ENCODE measurements at places on chromosomes 12 and 14.

- DNase-seq: no peak
Measured at GRCh38 chr14:101843665-101844064, 82.2 kb downstream of the PPP2R5C start.

- no peak for DNase-seq
Measured at GRCh38 chr12:3775385-3776035, 22.6 kb upstream of the CRACR2A start.

GRCh38 chr12:60168441-60168840, 572.6 kb downstream of the SLC16A7 start:
- no peak for DNase-seq

- DNase-seq: no peak
Measured at GRCh38 chr14:42556551-42556950, 949.9 kb downstream of the LRFN5 start.

DNA sequence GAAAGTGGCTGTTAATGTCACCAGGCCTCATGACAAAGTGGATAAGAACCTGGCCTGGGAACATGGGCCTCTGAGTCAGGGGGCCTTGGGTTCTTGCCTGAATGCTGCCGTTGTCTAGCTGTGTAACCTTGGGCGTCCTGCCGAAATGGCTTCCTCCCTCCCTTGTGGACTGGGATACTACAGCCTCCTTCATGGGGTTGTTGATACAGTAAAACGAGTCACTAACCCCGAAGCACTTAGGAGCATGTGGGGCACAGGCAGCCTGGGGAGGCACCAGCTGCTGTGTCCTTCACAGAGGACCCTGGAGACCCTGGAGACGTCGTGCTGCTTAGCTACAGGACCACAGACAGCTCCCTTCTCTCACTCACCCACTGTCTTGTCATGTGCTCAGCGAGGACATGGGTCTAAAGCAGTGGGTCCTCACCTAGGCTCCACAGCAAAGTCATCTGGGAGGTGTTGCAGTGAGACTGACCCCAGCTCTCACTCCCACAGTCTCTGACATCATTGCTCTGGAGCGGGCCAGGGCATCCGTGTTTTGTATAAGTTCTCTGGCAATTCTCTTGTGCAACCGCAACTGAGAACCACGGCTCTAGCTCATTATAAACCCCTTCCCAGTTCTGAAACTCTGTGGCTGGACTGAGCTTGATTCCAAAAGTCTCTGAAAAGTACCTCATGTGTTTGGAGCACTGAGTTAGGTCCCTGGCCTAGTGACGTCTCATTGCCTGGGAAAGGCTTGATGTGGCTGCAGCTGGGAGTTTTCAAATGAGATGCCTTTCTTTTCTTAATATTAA, 42.1 kb downstream of the SERPINA3 start:
- DNase-seq: no peak

- no peak for DNase-seq
Measured at GRCh38 chr12:56411781-56412639, 37.2 kb downstream of the TIMELESS start.

DNA sequence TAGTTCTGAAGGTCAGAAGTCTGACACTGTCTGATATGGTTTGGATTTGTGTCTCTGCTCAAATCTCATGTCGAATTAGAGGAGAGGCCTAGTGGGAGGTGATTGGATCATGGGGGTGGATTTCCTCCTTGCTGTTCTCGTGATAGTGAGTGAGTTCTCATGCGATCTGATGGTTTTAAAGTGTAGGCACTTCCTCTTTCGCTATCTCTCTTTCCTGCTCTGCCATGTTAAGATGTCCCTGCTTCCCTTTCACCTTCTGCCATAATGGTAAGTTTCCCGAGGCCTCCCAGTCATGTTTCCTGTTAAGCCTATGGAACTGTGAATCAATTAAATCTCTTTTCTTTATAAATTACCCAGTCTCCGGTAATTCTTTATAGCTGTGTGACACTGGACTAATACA, 84.1 kb upstream of the TMTC1 start:
- no peak for DNase-seq

DNA sequence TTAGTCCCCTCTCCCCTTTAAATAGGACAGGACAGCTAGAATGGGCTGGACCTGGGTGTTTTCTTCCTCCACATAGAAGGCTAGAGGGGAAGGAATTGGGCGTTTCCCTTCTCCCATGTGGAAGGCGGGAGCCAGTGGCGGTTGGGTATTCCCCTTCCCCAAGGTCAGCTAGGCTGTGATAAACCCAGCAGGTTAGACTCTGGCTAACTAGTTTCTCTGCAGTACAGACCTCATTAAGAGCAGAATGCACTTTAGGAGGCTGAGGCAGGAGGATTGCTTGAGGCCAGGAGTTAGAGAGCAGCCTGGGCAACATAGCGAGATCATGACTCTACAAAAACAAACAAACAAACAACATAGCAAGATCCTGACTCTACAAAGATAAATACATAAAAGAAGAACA, 92.6 kb downstream of the BEGAIN start:
- no peak for DNase-seq

- no peak for DNase-seq
Measured at GRCh38 chr14:68817506-68818212, 24.8 kb upstream of the ZFP36L1 start.

GRCh38 chr12:131900397-131900796, 6.0 kb downstream of the ULK1 start:
- DNase-seq: no peak

GRCh38 chr12:52949413-52950331, 754 bp downstream of the KRT18 start:
- no peak for DNase-seq

- DNase-seq: no peak
Measured at GRCh38 chr14:58701156-58701555, 63.4 kb downstream of the DACT1 start.

DNA sequence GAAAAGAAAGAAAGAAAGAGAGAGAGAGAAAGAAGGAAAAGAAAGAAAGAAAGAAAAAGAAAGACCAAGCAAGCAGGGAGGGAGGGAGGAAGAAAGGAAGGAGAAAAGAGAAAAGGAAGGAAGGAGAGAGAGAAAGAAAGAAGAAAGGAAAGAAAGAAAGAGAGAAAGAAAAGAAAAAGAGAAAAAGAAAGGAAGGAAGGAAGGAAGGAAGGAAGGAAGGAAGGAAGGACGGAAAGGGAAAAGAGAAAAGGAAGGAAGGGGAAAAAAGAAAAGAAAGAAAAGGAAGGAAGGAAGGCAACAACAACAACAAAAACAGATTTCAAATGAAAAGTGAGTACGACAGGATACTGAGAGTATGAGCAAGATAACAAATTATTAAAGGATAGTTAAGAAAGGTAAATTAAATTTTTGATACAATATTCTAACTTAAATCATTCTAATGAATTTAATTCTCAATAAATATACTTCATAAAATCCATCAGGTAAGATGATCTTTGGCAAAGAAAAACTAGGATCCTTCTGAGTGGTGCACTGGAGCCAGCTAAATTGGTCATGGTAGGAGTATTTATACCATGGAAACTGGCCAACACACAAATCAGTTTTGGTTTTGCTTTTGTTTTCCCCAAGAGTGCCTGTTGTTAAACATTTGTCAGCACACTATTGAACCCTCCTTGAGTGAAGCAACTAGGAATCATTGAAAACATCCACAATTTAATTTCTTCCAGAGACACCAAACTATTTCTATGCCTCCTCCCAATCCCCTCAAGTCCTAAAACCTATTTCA, 56.1 kb upstream of the DYRK2 start:
- DNase-seq: no peak

GRCh38 chr14:101717663-101718490, 43.6 kb upstream of the PPP2R5C start:
- DNase-seq: no peak

GRCh38 chr12:75959506-75959905, 72.1 kb downstream of the PHLDA1 start:
- no peak for DNase-seq

GRCh38 chr12:2457933-2458414, 336.8 kb upstream of the FKBP4 start:
- no peak for DNase-seq

DNA sequence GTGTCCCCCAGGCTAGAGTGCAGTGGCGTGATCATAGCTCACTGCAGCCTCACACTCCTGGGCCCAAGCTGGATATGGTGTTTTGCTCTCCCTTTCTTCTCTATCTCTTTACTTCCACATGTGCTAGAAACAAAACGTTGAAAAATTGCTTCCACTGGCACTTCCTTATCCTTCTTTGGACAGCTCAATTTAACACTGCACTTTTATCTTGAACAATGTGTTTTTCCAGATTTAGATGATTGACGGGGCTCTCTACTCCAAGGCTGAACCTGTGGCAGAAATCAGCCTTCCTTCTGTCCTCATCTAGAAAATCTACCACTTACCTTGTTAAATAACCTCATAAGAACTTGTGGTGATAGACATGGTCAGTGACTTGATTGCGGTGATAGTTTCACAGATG, 165.1 kb downstream of the DAD1 start:
- no peak for DNase-seq

- DNase-seq: no peak
Measured at GRCh38 chr14:75769047-75769685, 108.1 kb downstream of the TTLL5 start.

- no peak for DNase-seq
Measured at GRCh38 chr12:94689002-94689645, 38.8 kb upstream of the TMCC3 start.

DNA sequence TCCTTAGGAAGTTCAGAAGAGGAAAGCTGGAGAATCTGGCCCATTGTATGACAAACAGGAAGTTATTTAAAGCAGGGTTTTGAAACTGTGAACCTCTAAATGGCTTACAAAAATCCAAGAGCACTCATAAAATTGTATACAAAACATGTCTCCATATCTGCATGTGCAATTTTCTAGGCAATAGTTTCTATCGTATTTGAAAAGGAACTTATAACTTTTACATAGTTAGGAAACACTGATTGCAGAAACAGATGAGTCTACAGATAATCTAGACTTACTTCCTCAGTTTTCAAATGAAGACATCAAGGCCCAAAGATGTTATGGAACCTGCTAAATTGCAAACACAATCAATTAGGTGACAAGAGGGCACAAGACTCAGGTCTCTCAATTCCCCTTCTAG, 53.3 kb upstream of the ETV6 start:
- no peak for DNase-seq

DNA sequence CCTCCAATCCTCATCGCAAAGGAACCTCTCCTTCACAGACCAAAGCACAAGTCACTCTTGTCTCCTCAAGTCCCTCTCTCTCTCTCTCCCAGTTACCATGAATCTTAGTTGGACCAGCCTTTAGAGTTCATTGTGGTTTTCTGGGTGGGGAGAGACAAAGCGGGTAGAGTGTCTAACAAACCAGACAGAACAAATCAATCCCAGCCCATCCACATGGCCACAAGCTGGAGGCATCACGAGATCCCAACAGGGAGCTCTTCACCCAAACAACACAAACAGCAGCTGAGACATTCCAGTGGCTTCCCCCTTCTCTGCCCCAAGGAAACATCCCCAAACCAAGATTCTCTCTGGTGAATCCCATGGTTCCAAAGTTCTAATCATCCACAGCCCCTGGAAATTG, 22.4 kb downstream of the ACTN1 start:
- DNase-seq: no peak

DNA sequence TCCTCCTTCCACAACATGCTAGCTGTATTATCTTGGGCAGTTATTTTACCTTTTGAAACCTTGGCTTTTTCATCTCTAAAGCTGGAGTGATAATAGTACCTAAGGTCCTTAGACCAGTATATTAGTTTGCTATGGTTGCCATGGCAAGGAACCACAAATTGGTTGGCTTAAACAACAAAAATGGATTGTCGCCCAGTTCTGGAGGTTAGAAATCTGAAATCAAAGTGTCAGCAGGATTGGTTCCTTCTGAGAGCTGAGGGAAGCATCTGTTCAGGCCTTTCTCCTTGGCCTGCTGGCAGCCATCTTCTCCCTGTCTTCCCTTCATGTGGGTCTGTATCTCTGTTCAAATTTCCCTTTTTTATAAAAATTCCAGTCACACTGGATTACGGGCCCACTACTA, 55.5 kb upstream of the SLC35F4 start:
- no peak for DNase-seq

All from neuronal stem cell (in vitro differentiated cells).